ENCODE measurements at places on chromosomes 13 and 19.

GRCh38 chr13:110942248-110942981 lies 27.5 kb upstream of the ANKRD10 start:
- no peak for DNase-seq

GRCh38 chr13:73984949-73985691 lies 149.1 kb downstream of the KLF12 start:
- no peak for DNase-seq

- DNase-seq, result no peak
Observed at GRCh38 chr19:13099073-13099999, 3.3 kb downstream of the LYL1 start.

- no peak for DNase-seq
Observed at GRCh38 chr19:35006342-35006998, 6.3 kb downstream of the GRAMD1A start.

DNA sequence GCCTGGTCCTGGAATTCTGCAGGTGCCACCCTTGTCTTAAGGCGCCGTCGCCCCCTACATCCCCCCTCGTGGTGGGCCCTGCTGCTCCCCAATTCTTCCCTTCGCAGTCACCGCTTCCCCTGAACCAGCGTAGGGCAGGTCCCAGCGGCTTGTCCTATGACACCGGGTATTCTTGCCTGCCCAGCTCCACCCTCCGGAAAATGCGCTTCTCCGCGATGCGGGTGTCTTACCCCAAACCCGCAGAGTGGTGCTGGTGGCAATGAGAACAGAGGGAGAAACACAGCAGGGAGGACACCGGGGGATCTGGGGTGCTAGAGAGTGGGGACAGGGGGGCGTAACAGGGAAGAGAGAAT lies 9.0 kb downstream of the ZNF808 start:
- DNase-seq, result no peak

- no peak for DNase-seq
Observed at GRCh38 chr13:94992036-94992960, 280.0 kb upstream of the SOX21 start.

DNA sequence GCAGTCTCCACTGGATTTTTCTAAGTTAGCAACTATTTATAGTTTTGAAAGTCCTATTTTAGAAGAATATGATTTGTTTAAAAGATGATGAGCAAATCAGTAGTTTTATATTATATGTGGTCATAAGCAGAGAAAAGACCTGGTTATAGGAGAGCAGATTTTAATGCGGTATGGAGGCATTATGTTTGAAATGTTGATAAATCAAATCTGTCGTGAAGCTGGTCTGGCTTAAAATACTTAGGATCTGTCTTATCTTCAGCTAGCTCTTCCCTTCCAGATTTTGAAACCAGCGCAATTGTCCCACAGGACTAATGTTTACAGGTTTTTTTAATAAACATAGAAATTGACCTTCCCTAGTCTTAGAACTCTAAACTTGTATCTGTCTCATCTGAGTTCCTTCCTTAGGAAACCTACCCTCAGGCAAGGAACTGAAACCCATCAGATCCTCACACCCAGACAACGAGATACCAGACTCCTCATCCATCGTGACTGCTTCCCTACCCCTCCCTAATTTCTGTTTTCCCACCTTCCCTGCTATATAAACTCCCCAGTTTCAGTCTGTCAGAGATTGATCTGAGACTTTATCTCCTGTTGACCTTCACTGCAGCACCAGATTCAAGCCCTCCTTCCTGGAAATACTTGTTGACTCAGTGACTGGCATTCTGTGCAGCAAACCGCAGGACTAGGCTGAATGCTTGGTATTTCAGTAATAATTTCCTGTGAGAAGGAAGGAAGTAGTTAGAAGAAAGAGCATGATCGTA lies 37.8 kb upstream of the CXCL17 start:
- no peak for DNase-seq

- DNase-seq, result no peak
Observed at GRCh38 chr13:21020176-21020575, 41.2 kb downstream of the LATS2 start.

DNA sequence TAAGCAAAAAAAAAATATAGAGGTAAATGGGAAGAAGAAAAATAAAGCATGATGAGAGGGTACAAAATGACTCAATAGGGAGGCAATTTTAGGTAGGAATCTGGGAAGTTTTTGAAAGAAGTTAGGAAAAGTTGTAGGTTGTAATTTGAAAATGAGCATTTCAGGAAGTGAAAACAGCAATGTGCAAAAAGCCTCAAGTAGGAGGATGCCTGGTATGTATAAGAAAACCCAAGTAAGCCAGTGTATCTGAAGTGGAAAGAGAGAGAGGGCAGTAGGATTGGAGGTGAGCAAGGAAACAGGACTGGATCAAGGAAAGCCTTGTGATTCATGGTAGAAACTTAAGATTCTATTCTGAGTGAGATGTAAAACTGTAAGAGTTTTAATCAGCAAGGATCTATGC lies 121.6 kb upstream of the SPRY2 start:
- DNase-seq, result no peak

GRCh38 chr19:36169084-36169760 lies 17.0 kb upstream of the COX7A1 start:
- no peak for DNase-seq

DNA sequence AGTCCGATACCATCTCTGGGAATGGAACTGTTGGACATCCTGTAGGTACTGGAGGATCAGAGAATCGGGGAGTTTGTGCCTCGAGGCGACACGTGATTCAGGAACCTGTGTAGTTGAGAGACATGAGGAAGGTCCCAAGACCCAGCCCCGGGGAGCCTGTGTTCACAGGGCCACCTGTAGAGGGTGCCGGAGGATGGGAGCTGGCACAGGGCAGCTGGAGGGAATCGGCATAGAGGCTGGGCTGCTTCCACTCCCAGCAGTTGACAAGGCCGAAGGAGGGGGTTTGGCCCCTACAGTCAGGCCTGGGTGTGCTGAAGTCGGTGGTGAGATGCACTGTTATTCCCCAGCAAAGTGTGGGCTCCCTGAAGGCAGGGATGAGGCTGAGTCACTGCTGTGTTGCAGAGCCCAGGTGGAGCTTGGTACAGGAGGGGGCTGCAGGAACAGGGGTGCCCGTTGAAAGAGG lies 2.5 kb upstream of the ISYNA1 start:
- DNase-seq, result no peak

- DNase-seq, result no peak
Observed at GRCh38 chr13:105611424-105611823, 924.0 kb downstream of the EFNB2 start.

GRCh38 chr19:17183271-17183761 lies 31.8 kb upstream of the USE1 start:
- DNase-seq, result no peak

DNA sequence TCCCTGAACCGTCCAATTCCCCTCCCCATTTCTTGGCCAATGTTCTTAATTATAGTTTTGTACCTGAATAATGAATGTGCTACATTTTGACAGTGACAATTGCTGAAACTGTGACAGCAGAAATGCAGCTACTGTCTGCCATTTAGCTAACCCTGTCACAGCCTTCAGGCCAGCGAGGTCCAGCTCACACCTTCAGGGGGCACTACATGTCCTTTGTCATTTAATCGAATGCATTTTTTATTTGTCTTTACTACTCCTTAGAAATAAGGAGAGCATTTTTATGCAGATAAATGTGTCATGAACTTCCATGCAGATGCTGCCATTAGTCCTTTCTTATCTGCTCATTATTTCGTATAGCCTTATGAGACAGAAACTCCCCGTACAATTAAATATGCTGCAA lies 159.9 kb downstream of the MZT1 start:
- no peak for DNase-seq

DNA sequence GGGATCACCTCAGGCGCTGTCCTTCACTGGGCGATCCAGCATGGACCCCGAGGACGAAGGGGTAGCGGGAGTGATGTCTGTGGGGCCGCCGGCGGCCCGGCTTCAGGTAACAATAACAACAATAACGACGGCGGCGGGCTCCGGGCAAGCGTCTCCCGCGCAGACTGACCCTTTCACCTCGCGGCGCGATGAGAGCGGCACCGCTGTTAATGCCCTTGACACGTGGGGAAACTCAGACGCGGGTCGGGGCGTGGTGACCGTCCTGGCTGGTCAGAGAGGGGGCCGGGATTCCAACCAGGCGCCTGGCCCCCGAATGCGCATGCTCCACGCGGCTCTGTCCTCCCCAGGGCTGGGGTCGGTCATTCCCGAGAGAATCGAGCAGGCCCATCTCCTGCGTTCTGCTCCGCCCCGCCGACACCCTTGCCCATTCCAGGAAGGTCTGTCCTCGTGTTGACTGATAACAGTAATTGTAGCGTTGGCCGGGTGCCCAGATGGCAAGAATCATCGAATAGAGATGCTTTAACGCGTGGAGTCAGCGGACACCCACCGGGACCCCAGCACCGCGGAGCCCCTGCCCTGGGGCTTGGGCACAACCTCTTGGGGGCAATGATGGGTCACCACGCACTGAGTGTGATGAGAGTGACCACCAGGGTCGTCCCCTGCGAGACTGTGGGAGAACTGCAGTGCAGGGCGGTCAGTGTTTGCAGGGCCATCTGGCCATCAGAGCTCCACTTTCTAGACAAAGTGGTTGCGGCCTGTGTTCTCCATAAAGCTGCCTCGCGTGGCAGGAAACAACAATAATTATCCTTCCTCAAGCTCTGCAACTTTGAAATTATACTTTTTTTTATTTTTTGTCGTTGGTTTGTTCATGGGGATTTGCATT lies 528 bp downstream of the ZNF8 start:
- DNase-seq, result no peak

DNA sequence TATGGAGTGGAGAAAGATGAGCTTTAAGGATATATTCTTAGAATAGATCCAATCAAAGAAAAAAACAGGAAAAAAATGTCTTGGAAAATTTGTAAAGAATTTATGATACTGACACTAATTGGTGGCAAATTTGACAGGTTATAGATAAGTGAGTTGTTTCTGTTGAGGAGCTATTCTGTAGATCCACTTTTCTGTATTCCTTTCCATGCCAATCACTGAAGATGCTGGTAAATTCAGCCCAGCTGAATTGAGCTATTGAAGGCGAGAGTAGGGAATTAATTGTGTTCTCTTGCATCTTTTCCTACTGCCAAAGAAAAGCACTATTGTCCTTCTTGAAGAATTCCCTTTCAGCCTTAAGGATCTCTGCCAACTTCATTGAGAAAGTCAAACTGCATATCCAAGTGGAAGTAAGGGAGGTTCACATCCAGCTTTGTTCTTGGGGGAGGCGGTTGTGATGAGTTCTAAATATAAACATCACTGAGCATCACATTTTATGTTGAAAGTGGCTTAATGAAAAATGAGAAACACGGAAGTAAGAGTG lies 113.1 kb downstream of the PCDH9 start:
- DNase-seq, result no peak

DNA sequence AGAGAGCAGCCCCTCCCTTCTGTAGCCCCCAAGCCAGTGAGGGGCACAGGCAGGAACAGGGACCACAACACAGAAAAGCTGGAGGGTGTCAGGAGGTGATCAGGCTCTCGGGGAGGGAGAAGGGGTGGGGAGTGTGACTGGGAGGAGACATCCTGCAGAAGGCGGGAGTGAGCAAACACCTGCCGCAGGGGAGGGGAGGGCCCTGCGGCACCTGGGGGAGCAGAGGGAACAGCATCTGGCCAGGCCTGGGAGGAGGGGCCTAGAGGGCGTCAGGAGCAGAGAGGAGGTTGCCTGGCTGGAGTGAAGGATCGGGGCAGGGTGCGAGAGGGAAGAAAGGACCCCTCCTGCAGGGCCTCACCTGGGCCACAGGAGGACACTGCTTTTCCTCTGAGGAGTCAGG lies 4.2 kb downstream of the KLK3 start:
- no peak for DNase-seq

DNA sequence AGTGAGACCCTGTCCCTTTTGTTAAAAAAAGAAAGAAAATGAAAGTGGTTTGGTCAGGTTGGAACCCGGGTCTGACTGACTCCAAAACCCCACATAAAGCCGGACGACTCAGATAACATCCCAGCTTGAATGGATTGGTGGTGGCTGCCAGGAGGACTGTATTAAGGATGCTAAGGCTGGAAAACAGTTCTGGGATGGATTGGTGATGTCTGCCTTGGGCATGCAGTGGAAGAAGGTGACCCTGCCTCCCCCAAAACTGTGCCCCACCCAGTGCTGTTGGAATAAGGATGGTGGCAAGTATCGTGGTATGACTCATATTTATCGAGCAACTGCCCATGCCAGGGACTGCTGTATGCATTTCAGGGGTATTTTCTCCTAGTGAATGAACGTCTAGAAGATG lies 18.5 kb upstream of the COLGALT1 start:
- DNase-seq, result no peak

- no peak for DNase-seq
Observed at GRCh38 chr19:40528078-40528477, 48.6 kb upstream of the SHKBP1 start.

- DNase-seq, result no peak
Observed at GRCh38 chr13:68719815-68720214, 1387.8 kb upstream of the ATXN8OS start.

DNA sequence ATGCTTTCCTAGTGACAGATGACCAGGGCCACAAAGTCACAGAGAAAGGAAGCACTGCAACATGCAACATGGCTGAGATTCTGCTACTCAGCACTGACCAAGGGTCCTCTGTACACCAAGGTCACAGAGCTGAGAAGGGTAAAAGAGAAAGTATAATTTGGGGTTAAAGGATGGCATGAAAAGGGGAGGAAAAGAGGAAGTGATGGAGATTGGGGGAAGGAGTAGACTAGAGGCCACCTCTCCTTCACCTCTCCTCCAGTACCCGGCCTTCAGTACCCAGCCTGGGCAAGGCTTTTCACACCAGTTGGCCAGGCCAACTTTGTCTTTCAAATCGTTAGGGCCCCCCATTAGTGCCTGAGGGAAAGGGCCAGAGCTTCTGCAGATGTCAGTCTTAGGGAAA lies 6.3 kb upstream of the RPS19 start:
- no peak for DNase-seq

DNA sequence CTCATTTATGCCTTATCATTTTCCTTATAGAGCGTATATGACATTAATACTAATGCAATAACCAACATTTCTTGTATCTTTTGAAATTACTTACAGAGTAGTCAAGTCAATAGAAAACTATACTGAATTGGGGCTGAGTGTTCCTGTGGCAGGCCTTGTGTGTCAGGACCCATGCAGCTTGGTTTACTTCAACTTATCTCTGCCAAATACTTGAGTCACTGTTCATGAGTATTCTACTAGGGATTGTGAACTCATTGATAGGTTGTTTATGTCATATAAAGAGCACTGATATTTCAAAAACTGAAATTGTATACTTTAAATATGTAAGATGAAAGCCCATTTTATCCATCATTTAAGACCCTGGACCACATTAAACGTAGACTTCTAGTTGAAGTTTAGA lies 688.6 kb upstream of the SLITRK1 start:
- DNase-seq, result no peak

GRCh38 chr13:94195715-94196114 lies 283.8 kb downstream of the DCT start:
- no peak for DNase-seq

Data from cerebellar nuclear complex (tissue), 1 donor.